Stimulated activated CD8-positive, alpha-beta memory T cell treated with anti-CD3 and anti-CD28 coated beads, Interleukin-7, amount 100 ng/mL, for 24 hours (primary cell): ENCODE measurements at places on chromosomes 4 and X.

GRCh38 chr4:103915224-103915869 lies 195.6 kb upstream of the TACR3 start:
- no peak for DNase-seq

DNA sequence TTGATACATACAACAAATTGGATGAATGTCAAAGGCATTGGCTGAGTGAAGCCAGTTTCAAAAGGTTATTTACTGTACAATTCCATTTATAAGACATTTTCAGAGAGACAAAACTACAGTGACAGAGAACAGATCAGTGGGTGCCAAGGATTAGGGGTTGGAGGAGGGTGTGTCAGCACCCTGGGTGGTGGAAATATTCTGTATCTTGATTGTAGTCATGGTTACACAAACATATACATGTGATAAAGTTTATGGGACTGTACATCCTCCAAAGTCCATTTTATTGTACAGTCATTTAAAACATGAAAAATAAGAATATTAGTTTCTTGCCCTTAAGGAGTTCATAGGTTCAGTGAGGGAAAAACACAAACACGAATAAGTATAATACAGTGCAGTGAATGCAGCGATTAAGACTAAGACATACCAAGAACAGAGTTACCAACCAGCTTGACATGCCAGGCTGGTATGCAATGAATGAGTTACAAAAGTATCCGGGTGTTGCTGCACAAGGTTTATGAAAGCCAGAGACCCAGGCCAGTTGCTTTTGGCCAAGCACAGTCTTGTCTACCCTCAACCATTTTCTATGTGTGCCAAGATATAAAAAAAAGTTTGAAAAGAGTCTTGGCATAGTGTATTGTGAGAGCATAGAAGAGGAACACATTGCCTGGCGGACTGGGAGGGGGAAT lies 123.6 kb downstream of the MSL3 start:
- DNase-seq = no peak

DNA sequence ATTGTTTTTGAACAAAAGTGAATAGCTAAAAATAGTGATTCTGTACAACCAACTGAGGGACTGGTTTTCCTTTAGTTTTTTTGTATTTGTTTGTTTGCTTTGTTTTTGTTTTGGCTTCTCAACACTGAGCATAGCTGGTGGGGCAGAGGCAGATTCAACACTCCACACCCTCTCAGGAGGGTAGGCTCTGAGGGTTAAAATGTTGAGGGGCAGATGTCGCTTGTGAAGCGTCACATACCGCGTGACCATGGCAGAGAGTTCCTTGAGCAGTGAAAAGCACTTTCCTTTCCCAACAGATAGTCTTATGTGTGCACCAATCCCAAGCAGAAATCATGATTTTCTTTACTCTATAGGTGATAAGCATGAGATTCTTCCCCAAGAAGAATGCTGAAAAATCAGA lies 155.0 kb downstream of the PALLD start:
- no peak for DNase-seq

DNA sequence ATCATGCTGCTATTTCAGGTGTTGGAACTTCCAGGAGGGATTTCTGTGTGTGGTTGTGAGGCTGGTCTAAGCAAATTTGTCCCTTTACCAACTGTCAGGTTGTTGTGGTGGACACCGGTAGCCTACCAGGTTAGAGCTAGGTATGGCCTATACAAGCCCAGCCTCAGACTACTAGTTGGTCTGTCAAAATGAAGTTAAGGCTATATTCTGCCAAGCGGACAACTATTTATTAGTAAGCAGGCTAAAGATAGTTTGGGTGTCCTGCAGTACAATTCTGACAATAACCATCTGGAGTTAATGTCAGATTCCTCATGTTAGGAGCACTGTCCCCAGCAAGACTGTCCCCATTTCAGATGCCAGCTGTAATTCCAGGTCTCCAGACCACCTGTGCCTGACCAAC lies 13.9 kb upstream of the ENPP6 start:
- no peak for DNase-seq

DNA sequence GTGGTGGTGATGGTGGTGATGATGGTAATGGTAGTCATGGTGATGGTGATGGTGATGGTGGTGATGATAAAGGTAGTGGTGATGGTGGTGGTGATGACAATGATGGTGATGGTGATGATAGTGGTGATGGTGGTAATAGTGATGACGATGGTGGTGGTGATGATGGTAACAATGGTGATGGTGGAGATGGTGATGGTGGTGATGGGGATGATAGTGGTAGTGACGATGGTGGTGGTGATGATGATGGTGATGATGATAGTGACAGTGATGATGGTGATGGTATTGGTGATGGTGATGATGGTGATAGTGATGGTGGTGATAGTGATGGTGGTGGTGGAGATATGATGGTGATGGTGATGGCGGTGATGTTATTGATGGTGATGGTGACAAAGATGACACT lies 108.4 kb upstream of the NKX1-1 start:
- DNase-seq = no peak

GRCh38 chrX:40098264-40099054 lies 701 bp upstream of the BCOR start:
- DNase-seq = no peak
